ENCODE measurements at places on chromosomes 4 and X. TPM values are rescaled to one million over a fixed set of nuclear protein-coding genes. Genes with fewer than 3 reads are reported as not detected.

The TMEM154 gene
- 6.5 TPM for total RNA-seq

DNA sequence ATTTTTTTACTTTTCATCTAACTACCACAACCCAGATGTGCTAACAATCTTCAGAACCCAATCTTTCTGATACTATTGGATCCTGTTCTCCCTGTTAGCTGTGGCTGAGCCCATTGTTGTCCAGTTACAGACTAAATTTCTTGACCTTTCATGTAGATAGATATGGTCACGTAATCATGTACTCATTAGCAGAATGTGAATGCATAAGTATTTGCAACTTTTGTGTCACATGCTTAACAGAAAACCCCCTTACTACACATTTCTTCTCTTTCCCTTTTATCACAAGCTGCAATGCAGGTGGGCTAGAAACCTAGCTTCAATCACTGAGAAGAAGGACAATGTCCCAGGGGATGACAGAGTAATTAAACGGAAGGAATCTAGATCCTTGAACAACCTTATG, 13.1 kb upstream of the FAM13A start:
- no peak for DNase-seq

GRCh38 chr4:7021930-7022664, 21.1 kb upstream of the TADA2B start:
- no peak for DNase-seq

The ZNF732 gene
- not detected for total RNA-seq

DNA sequence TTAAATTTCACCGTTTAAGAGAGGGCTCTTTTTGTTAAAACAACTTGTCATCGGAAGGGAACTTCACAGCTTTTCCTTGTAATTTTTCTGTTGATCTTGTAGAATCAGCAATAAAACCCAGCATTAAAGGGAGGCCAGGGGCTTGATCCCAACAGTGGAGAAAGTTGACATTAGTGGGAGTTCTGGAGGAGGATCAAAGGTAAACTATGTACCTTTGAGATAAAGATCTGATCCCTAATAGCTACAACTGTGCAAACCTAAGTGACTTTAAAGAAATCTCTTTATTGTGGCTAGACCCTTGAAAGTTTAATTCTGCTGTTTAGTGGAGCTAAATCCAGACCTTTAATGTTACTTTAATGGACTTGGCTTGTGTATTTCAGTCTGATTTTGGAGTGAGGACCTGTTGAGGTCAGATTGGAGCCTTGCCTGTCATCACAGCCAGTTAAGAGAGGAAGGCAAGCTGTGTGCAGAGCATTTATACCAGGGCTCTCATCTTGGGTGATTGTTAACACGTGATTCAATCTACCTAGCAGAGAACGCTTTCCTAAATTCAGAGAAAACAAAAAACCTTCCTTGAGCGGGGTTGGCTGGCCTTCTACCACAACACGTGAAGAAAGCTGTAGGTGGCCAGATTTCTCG, 1.7 kb downstream of the DOCK11 start:
- no peak for DNase-seq

The CT45A10 gene
- total RNA-seq, result not detected

DNA sequence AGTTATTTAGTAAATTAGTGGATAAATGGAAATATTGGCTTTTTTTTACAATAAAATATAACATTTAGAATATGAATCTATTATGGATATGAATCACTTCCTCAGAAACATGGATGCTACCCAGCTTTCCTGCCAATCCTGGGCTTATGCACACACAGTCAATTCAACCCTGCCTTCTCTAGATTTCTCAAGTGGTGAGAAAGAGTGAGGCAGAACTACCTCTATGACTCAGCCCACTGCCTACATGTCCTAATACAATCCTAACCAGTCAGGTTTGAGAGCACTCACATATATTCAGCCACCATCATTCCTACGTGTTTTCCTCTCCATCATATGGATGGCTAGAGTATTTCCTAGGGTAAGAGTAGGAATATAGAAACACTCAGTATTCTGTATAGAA, 91.1 kb upstream of the ANKRD50 start:
- DNase-seq, result no peak

DNA sequence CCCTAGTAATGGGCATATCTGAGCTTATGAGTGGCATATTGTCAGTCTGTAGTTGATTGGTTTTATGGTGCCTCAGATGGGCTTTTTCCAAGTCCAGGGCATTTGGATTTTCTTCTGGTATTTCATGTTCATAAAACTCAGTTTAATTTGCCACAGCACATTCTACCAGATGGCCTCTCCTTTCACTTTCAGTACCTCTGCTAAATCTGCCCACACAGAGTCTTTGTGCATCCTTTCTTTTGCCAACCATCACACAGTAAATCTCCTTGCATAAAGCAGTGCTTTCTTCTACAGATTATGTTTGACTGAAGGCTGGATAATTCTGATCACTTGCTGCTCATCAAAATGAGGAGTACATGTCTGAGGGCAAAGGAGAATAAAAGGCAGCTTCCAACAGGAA, 98.2 kb downstream of the HS6ST2 start:
- no peak for DNase-seq

The GRIA2 gene
- total RNA-seq, result not detected

The CXCL10 gene
- 2.1 TPM for total RNA-seq

GRCh38 chr4:67456577-67457196, 88.6 kb downstream of the CENPC start:
- no peak for DNase-seq

DNA sequence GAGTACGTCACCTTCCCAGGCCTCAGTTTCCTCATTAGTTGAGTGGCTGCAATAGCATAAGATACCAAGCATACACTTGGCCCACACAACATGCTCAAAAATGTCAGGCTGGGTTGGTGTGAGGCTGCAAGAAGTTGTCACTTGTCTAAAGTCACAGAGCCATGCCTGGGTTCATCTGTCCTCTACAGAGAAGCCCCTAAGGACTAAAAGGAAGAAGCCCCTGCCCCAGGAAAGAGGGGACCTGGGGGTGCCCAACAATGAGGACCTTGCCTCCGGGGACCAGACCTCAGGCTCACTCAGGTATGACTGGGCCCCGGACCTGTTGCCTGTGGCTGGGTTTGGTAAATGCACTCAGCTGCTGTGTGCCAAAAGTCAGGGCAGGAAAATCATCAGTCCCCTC, 82.7 kb downstream of the CRMP1 start:
- no peak for DNase-seq

DNA sequence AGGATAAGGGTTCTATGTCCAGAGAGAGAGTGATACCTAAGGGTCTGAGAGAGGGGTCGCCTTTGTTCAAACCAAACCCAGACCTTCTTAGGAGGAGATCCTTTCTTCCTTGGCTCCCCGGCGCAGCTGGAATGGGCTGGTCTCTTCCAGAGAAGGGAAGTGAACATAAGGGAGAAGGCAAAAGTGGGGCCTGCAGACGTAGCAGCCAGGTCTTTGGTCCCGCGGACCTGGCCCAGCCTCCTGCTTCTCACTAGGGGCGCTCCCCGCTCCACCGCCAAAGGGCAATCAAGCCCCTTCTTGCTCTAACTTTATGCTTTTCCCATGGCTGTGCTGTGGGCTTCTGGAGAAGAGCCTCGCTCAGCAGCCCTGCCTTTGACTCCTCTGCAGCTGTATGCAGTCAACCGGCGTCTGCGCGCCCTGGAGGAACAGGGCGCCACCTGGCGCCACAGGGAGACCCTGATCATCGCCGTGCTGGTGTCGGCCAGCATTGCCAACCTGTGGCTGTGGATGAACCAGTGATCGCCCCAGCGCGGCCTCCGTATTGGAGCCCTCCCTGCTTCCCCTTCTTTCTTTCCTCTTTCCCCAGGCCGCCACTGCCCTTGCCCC, 6.5 kb downstream of the FATE1 start:
- DNase-seq, result no peak

- DNase-seq, result no peak
Measured at GRCh38 chr4:48639807-48640206, 140.3 kb downstream of the FRYL start.

The MAGEB4 gene
- total RNA-seq, result not detected

DNA sequence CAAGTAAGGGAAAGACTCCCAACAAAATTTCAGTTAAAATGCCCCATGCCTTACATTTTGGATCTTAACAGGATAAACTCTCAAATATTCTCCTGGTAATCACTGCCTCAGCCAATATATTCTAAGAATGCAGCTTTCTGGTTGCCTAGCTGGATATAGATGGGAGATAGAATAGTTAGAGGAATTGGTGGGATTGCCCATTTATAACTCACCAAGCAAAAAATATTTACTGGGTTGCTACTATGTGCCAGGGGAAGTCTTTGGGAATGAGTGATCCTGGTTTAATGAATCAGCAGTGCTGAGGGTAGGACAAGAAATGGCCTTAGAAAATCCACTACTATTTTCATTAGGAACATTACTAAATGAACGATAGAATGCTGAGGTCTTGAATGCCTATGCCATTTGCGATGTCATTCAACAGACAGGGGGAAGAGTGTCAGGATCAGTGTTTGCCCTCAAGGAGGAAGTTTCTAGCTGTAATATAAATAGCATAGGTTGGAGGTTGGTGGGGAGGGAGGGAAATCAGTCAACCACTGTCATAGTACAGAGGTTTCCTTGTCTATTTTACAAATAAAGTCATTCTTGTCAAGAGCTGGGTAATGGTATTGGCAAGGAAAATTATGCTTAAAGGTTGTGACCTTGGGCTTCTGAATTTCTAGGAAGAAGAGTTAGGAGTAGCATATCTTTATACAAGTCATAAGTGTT, 63.5 kb downstream of the ENOPH1 start:
- DNase-seq, result no peak

The SORCS2 gene
- 0.20 TPM for total RNA-seq

The ELMOD2 gene
- total RNA-seq, result 21.9 TPM

GRCh38 chr4:30265716-30266115, 454.5 kb upstream of the PCDH7 start:
- no peak for DNase-seq

DNA sequence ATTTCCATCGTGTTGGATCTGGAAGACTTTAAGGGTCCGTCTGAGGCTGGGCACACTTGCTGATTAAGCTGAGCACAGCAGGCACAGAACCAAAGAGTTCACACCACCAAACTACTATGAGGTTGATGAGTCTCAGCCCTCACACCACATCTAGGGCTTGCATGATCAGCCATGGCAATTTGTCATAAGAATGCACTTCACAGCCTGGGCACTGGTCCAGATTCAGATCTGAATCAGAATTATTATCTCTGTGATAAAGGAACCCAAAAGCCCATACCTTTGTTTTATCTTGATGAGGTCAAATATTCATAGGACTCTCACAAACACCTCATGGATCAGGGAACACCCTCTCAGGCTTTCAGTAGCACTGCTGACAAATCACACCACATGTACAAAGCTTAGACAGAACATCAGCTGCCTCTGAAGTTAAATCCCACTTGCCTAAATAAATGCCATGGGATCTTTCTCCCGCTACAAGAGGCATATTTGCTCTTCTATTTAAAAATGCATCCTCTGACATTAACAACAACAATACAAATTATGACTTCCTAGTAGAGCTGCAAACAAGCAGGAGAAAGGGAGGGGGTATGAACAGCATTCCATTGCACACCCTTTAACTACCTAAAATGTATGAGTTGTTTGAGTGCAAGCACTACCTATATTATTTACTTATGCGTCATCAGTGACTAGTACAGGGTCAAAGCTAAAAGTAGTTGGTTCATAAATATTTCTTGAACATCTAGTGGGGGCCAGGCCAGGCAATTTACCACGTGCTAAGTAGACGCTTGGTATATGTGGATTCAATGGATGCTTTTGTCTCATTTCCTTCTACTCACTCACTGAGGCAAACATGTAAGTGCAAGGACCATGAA, 186.3 kb upstream of the FGF13 start:
- DNase-seq, result no peak

GRCh38 chr4:145308598-145308997, 128.2 kb upstream of the OTUD4 start:
- DNase-seq, result no peak

The DCX gene
- not detected for total RNA-seq

GRCh38 chr4:71713611-71714203, 70.2 kb downstream of the GC start:
- no peak for DNase-seq

DNA sequence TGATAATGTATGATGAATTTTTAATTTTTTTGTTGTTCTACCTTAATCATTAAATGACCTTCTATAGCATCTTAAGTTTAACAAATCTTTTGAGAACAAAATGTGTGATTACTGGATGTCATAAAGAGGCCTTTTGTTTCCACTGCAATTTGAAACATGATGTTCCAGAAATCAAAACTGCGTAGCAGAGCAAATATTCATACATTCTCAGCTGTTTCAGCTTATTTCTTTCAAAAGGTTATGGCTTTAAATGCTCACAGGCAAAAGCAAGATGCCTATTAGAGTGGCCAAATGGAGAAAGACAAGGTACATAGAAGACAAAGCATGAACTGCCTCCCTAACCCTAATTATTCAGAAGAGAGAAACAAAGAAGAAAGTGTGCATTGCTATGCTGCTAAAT, 233.0 kb upstream of the SLC7A11 start:
- no peak for DNase-seq

DNA sequence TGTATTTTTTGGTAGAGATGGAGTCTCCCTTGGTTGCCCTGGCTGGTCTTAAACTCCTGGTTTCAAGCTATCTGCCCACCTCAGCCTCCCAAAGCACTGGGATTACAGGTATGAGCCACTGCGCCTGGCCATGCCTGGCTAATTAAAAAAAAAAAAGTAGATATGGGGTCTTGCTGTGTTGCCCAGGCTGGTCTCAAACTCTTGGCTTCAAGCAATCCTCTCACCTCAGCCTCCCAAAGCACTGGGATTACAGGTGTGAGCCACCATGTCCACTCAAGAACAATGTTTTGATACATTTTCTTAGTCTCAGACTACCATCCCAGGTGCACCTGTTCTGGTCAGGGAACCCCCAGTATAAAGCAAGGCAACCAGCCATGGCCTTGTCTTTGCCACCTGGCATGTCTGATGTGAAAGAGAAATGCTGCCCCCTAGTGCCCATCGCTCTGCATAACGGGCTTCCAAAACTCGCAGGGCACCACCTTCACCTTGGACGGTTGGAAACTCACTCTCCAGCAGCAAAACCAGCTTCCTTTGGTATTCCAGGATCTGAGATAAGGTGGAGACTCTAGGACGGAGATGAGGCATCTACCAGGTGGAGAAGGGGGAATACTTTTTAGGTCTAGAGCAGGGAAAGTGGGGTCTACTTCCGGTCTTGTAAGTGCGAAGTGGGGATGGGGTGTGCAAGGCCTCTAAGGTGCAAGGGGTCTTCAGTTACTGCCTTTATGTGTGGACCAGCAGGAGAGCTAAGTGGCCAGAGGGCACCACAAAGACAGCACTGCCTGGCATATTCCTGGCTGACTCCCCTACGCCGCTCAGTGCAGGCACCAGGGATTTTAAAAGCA, 47.7 kb upstream of the AFAP1 start:
- DNase-seq, result peak; percentile 82

The PASD1 gene
- not detected for total RNA-seq

The GSX2 gene
- total RNA-seq, result not detected

- no peak for DNase-seq
Measured at GRCh38 chrX:39749728-39750127, 348.0 kb downstream of the BCOR start.

The KCNE5 gene
- not detected for total RNA-seq

- no peak for DNase-seq
Measured at GRCh38 chr4:59698041-59698440, 1502.1 kb upstream of the ADGRL3 start.

The FUNDC1 gene
- 6.6 TPM for total RNA-seq

Measured in mucosa of descending colon (tissue), 3 donors.